Neural progenitor cell (in vitro differentiated cells): ENCODE measurements at places on chromosomes 3 and 15. TPM values are rescaled to one million over a fixed set of nuclear protein-coding genes. Genes with fewer than 3 reads are reported as not detected.

Gene SI
- total RNA-seq, result not detected in 2 replicates

Gene DNAJB8
- not detected in 2 replicates for total RNA-seq

Gene CELF6
- 0.19 and 0.95 TPM in 2 replicates for total RNA-seq

Gene BNC1
- total RNA-seq, result not detected in 2 replicates

Gene TICRR
- total RNA-seq, result 19.6 and 25.7 TPM in 2 replicates

Gene ATP8B4
- total RNA-seq, result 2.0 and 2.7 TPM in 2 replicates

Gene FAN1
- total RNA-seq, result 32.0 and 35.3 TPM in 2 replicates

Gene CD80
- 0.30 TPM in 1 of 2 replicates, not detected in the other for total RNA-seq

Gene CPLX3
- not detected in 2 replicates for total RNA-seq

Gene ABHD5
- 8.7 and 9.1 TPM in 2 replicates for total RNA-seq

Gene LEKR1
- 0.56 and 1.9 TPM in 2 replicates for total RNA-seq

Gene NANOGP8
- total RNA-seq, result 1.5 TPM in 1 of 2 replicates, not detected in the other
